ENCODE measurements at places on chromosomes 12 and 14.

GRCh38 chr12:75977952-75978671 lies 53.5 kb downstream of the PHLDA1 start:
- DNase-seq = no peak

- no peak for DNase-seq
Observed at GRCh38 chr12:104999347-104999685, 13.2 kb downstream of the NOPCHAP1 start.

DNA sequence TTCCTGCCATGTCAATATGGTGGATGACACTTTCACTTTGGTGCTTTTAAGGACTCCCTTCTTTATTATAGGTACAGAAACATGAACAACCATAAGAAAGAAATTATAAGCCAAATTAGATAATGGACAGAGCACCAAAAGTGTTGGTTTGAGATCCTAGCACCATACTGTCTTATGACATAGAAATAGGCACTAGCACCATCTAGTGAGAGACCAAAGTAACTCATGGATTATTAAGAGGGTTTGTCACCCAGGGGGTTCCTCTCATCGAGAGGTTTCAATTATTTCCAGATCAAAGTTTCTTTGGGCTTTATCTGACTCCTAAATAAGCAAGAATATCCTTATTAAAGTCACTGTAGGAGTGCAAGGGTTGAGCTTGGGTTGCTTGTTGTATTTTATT lies 153.0 kb upstream of the DIO2 start:
- DNase-seq = no peak

GRCh38 chr12:39081910-39082309 lies 176.5 kb upstream of the CPNE8 start:
- DNase-seq = no peak
